ENCODE measurements at places on chromosomes 3 and 15. TPM values are rescaled to one million over a fixed set of nuclear protein-coding genes. Genes with fewer than 3 reads are reported as not detected.

DNA sequence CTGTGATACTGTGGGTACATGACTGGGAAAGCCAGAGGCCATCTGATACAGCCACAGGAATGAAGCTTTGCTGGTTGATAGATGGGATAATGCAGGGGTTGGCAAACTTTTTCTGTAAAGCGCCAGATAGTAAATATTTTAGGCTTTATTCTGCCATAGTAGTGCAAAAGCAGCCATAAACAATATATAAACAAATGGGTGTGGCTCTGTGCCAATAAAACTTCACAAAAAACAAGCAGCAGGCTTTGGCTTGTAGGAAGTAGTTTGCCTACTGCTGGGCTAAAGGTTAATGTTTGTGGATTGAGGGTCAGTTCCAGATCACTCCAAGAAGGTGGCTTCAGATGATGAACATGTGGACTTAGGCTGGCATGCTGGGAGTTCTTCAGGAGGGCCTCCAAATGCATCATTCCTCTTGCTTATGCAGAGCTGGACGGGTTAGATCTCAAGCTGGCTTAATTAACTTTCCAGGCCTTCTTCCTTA is 305.7 kb downstream of the RPLP1 start:
- no peak for DNase-seq

The SEMA3G gene
- 14.1 TPM for polyA plus RNA-seq

The USP50 gene
- polyA plus RNA-seq = not detected

DNA sequence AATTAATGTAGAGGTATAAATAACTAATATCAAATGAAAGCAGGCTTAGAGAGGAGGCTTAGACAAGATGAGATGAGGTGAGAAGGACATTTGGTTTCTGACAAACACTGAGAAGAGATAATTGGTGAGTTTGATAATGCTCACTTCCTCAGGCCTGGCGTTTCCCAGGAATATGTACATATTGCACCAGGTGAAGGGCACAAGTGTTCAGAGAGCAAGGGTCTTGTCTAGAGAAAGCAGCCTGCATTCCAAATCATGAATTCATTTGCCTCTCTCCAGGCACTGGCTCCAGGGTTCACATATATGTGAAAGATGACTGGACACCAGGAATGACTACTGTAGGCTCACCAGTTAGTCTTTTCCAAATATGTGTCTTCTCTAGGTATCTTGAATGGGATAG is 48.0 kb upstream of the LPP start:
- no peak for DNase-seq

DNA sequence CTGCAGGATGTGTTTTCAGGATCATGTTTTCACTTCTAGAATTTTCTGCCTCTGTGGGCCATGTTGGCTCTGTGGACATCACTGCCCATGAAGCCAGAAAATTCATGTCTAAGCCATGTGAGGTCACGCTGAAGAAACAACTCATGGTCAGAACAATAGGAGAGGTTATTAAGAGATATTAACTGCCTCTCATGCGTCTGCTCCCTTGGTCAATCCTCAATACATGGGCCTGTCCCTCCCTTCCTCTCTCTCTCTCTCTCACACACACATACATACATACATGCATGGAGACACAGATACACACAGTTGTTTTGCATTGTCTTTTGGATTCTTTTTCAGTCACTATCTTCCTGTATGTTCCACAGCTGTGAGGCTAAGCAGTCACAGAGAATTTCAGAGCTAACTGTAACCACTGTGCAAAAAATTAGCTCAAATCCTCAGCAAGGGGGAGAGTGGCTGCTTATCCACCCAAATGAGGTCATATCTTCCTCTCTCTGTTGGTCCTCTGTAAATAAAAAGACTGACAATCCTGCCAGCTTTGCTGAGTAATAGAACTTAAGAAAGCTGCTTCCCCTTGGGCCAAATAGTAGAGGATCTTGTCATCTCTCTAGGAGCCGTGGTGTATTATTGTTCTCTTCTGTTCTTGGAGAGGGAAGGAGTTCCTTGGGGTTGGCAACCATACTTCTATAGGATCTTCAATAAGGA is 45.6 kb downstream of the LRTM1 start:
- peak; percentile 86 for DNase-seq

GRCh38 chr3:171239757-171240503 is 213.4 kb upstream of the SLC2A2 start:
- DNase-seq = no peak

The GATM gene
- polyA plus RNA-seq = 505 TPM

DNA sequence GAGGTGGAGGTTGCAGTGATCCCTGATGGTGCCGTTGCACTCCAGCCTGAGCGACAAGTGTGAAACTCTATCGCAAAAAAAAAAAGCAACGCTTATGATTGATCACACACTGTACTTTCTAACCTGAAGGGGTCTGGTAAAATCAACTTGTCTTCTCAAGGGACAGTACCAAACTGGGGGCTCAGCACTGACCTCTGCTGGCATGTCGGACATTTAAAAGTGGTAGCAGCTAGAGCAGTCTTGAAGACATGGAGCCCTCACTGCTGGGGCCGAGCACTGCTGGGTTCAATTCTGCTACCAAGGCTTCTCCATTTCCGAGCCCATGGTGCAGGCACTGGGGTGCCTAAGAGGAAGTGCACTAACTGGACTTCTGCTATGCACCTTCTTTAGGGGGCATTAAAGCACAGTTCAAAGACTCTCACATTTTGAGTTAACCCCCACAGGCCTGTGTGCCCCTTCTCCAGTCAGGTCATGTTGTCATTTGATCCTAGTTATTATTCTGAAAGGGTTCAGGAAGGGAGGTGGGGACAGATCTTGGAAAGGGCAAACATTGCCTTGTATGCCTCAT is 26.4 kb upstream of the LAMP3 start:
- no peak for DNase-seq

GRCh38 chr3:136749091-136749490 is 3.1 kb downstream of the STAG1 start:
- no peak for DNase-seq

The RTP3 gene
- 0.14 TPM for polyA plus RNA-seq

The TRIM42 gene
- polyA plus RNA-seq = not detected

The CD80 gene
- not detected for polyA plus RNA-seq

DNA sequence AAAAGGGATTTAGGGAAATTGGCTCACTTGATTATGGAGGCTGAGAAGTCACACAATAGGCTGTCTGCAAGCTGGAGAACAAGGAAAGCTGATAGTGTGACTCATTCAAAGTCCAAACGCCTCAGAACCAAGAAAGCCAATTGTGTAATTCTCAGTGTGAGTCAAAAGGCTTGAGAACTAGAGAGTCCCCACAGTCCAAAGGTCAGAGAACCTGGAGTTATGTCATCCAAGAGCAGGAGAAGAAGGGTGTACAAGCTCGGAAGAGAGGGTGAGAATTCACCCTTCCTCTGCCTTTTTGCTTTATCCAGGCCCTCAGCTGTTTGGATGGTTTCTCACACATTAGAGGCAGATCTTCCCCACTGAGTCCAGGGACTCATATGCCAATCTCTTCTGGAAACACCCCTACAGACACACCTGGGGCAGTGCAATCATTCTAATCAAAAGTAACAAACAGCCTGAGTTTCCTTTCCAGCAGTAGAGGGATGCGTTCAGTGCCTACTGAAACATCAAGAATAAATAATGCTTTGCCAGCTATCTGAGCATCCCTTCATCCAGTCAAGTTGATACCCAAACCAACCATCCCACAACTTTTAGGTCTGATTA is 271.5 kb downstream of the SATB1 start:
- no peak for DNase-seq

GRCh38 chr3:31903686-31904431 is 77.2 kb downstream of the OSBPL10 start:
- DNase-seq = no peak

Measured in forelimb muscle (tissue), 1 donor.